ENCODE measurements at places on chromosomes 5 and 9.
A peak's percentile ranks its signal among the peaks of the same experiment; 100 is the strongest.

DNA sequence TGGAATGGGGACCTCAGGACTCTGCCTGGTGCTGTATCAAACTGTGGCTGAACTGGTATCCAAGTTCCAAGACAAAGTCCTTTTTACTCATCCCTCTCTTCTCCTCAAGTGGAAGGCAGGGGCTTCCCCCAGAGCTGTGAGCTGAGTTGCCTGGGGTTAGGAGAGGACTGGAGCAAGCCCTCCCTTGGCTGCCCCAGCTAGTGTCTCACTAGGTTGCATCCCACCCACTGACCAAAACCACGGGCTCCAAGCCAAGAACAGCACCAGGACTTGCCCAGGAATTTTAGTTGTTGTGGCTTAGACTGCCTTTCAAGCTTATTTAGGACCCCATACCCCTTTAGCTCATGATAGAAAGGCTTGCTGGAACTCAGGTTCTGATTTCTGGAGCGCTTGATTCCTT lies 158.7 kb upstream of the TNC start:
- DNase-seq, result no peak

DNA sequence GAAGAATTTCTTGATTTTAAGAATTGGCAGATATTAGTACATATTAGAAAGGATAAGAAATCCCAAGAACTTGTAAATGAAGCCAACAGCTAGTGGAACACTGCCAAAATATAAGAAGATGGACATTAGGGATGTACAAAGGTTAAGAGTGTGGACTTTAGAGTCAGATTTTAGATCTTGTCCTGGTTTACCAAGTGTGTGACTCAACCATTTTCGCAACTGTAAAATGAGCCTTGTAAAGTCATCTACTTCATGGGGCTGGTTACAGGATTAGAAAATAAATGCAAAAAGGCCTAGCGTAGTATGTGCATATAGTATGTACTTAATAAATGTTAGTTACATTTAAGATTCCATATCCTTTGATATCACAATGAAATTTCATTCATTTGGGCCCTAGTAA lies 260.0 kb downstream of the RAB3C start:
- DNase-seq, result no peak

GRCh38 chr5:67831048-67831447 lies 384.5 kb upstream of the PIK3R1 start:
- no peak for DNase-seq

- no peak for DNase-seq
Measured at GRCh38 chr9:109517901-109518377, 19.8 kb upstream of the PTPN3 start.

- no peak for DNase-seq
Measured at GRCh38 chr5:9091896-9092662, 453.8 kb downstream of the SEMA5A start.

- DNase-seq, result no peak
Measured at GRCh38 chr5:132483101-132483500, 7.5 kb downstream of the IRF1 start.

GRCh38 chr9:90085633-90086032 lies 480.8 kb downstream of the GADD45G start:
- DNase-seq, result no peak

DNA sequence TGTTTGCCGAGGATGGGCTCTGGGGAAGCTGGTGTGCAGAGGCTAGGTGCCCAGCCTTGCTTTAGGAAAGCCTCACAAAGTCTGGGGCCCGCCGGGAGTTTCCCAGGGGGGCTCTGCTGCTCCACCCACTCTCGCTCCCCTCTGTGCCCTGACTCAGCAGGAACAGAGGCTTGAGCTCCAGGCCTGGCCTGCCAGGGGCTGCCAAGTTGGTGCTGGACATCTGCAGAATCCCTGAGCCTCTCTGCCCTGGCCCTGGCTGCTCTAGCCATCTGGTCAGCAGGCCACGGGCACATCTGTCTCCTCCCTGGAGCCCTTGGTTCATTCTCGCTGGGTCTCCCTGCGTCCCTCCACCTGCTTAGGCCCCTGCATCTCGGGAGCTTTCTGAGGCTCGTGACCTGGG lies 647 bp upstream of the ADAMTSL2 start:
- peak; percentile 56 for DNase-seq
